ENCODE measurements at places on chromosomes 5 and 9. TPM values are rescaled to one million over a fixed set of nuclear protein-coding genes. Genes with fewer than 3 reads are reported as not detected.
A peak's percentile ranks its signal among the peaks of the same experiment; 100 is the strongest.

The IL4 gene
- not detected for total RNA-seq

The FGFR4 gene
- total RNA-seq: 1.2 TPM

The HNRNPA0 gene
- 5.9 TPM for total RNA-seq

The FGF18 gene
- total RNA-seq: 25.2 TPM

The TTLL11 gene
- total RNA-seq: 8.0 TPM

- H3K4me3 ChIP-seq: no peak overlapping the region
- no peak overlapping the region for H3K27ac ChIP-seq
- H3K36me3 ChIP-seq: no peaks in the 10 kb centered on the region
- H3K4me1 ChIP-seq: peaks cover 4% of the 10 kb centered on the region
- no peaks in the 10 kb centered on the region for H3K27me3 ChIP-seq
Measured at GRCh38 chr5:149117970-149118369, 23.3 kb upstream of the ABLIM3 start.

DNA sequence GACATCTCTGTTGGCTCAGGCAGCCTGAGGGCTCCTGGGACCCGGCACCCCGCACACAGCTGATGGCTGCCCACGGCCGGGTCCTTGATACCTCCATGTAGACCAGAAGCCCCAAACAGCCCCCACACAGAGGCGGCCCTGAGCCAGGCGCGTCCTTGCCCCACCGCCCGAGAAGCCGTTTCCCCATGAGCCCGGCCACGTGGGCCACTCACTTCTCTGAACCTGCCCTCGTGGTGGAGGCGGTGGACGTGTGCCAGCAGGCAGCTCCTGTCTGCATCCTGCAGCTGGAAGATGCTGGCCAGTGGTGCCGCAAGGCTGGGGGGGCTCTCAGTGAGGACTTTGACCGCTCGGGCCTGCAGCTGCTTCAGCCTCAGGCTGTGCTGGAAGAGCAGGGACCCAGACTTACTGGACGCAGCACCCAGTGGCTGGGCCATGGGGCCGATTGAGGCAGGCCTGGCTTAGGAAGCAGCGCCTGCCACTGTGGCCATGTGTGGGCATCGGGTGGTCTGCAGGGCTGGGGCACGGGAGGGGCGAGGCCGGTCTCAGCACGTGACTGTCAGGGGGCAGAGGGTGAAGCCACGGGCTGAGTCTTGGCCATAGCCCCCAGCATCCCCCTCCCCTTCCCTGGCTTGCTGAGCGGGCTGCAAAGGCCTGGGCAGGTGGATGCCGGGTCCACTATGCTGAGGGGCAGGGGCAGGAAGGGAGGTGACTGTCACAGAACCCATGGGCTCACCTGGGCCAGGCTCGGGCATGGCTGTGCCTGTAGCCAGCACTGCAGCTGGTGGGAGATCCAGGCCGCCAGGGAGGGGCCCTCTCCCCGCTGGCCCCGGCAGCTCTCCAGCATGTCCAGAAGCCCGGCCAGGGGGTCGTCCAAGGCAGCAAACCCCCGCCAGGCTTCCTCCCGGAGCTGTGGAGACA is 50.0 kb downstream of the EXD3 start:
- DNase-seq: peak; percentile 55
- H3K4me1 ChIP-seq: peaks cover 8% of the 10 kb centered on the region
- H3K36me3 ChIP-seq: no peaks in the 10 kb centered on the region
- H3K27ac ChIP-seq: no peak overlapping the region
- no peak overlapping the region for H3K4me3 ChIP-seq

DNA sequence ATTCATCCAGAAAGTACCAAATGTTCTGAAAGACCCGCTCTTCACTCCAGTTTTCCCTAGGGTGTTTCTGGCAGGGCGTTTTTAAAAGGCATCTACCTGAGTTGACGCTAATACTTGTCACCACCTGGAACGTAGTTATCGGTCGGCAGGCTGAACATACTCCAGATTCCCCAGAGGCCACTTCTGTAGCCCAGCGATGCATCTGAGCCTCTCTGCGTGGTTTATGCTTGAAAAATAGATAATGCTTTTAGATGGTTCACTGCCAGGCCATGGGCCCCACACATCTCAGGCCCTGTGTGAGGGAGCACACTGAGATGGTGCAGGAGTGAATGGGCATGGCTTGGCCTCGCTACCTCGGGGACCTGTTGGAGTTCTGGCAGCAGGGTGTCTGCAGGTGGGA is 33.0 kb upstream of the NCS1 start:
- H3K36me3 ChIP-seq: peaks cover 6% of the 10 kb centered on the region
- peak overlapping the region; percentile 35 for H3K27ac ChIP-seq
- DNase-seq: no peak
- H3K4me1 ChIP-seq: peaks cover 16% of the 10 kb centered on the region

DNA sequence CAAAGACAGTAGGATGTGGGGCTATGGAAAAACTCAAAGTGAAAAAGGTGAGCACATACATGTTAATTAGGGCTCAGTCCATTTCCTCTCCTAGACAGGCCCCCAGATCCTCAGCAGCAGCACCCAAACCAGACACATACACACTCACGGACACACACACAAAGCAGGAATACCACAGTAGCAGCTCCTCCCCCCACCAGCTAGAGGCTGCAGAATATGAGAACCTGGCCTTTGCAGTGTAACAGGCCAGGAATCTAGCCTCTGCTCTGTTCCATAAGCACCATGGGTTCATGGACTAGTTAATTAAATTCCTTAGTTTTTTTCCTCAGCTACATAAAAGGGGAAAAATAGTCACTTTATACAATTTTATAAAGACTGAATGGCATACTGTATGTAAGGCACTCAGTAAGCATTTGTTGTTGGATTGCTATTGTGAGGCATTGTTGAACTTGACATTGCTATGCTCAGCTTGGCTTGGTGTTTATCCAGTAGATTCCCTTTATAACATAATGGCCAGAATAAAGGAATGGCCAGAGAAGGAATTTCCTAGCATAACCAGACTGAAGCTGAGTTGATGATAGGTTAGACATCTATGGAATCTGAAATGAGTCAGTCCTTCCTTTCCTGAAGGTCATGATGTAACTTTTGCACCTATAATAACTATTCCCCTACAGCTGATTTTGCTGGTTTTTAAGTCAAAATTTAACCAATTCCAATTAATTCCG is 186.8 kb downstream of the SEMA5A start:
- no peak overlapping the region for H3K27ac ChIP-seq
- no peak for DNase-seq
- H3K4me1 ChIP-seq: peaks cover 32% of the 10 kb centered on the region
- no peak overlapping the region for H3K4me3 ChIP-seq

- peak; percentile 66 for DNase-seq
- peaks cover 26% of the 10 kb centered on the region for H3K4me1 ChIP-seq
- H3K27ac ChIP-seq: no peak overlapping the region
- H3K27me3 ChIP-seq: no peaks in the 10 kb centered on the region
Measured at GRCh38 chr9:107389617-107390071, 99.9 kb downstream of the KLF4 start.

- H3K27ac ChIP-seq: no peak overlapping the region
- no peak overlapping the region for H3K4me3 ChIP-seq
- H3K4me1 ChIP-seq: peaks cover 24% of the 10 kb centered on the region
- H3K36me3 ChIP-seq: no peaks in the 10 kb centered on the region
- peak; percentile 24 for DNase-seq
Measured at GRCh38 chr9:133959171-133959570, 33.0 kb downstream of the VAV2 start.

DNA sequence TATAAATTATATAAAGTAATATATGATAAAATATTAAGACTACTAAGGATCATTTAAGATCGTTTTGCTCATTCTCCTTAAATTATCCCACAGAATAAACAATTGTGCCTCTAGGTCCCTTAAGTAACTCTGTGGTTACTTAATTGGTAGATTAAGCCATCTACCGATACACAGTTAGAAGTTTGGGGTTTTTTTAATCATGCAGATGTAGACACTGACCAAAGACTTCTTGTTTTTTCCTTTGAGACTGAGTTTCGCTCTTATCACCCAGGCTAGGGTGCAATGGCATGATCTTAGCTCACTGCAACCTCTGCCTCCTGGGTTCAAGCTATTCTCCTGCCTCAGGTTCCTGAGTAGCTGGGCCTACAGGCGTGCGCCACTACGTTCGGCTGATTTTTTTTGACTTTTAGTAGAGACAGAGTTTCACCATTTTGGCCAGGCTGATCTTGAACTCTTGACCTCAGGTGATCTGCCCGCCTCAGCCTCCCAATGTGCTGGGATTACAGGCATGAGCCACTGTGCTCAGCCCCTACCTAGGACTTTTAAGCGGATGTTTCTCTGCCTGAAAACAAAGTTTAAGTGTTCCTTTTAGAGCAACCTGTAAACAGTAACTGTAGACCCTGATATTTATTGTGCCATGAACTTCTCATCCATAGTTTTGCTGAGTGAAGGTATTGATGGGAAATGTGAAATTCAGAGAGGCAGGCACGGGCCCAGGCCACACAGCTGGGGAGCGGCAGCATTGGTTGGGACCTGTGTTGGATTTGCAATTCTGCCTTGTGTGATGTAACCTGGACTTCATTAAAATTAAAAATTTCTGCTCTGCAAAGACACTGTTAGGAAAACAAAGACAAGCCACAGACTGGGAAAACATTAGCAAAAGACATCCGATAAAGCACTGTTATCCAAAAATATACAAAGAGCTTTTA is 11.6 kb downstream of the CEL start:
- H3K27ac ChIP-seq: no peak overlapping the region
- no peak overlapping the region for H3K4me3 ChIP-seq
- no peak for DNase-seq
- no peaks in the 10 kb centered on the region for H3K4me1 ChIP-seq

DNA sequence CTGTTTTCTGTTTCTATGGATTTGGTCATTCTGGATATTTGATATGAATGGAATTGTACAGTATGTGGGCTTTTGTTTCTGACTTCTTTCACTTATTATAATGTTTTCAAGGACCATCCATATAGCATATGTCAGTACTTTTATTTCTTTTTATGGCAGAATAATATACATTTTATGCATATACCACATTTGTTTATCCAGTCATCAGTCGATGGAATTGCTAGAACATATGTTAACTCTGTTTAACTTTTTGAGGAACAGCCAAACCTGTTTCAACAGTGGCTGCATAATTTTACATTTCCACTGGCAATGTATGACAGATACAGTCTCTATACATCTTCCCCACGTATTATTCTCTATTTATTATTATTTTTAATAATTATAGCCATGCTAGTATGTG is 131.6 kb downstream of the PARP8 start:
- H3K27ac ChIP-seq: no peak overlapping the region
- no peak for DNase-seq
- no peaks in the 10 kb centered on the region for H3K36me3 ChIP-seq
- no peaks in the 10 kb centered on the region for H3K27me3 ChIP-seq

DNA sequence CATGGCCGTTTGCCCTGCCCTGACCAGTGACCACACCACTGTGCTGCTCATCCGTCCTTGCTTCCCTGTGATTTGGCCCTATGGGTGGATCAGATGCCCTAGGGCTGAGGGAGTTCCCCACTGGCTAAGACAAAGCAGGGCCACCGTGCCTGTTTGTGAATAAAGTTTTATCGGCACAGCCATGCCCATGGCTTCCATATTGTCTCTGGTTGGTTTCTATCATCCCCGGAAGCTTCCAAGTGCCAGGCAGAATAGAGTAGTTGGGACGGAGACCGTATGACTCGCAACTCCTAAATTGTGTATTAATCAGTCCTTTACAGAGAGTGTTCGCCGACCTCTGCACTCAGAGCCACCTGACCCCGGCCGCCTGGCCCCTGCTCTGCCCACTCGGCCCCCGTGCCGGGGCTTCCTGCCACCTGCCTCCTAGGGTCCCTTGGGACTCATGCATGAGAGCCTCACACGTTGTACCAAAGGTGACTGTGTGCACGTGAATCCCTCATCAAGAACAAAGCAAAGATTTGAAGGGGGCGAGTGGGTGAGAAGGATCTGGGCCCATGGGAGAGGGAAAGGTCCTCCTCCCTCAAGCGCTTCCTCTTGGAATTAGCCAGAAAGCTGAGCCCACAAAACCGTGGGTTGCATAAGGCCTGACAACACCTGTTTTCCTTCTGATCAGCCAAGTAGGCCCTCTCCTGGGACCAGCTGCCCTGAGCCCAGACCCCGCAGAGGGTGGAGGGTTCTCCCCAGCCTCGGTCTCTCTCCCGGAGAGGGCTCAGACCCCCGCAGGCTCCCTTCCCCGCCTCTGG is 11.7 kb upstream of the FCN2 start:
- H3K36me3 ChIP-seq: no peaks in the 10 kb centered on the region
- peaks cover 21% of the 10 kb centered on the region for H3K4me1 ChIP-seq
- H3K4me3 ChIP-seq: no peak overlapping the region
- DNase-seq: no peak
- H3K27me3 ChIP-seq: no peaks in the 10 kb centered on the region

- H3K27ac ChIP-seq: no peak overlapping the region
- no peak for DNase-seq
- H3K27me3 ChIP-seq: no peaks in the 10 kb centered on the region
- peaks cover 99% of the 10 kb centered on the region for H3K36me3 ChIP-seq
- no peak overlapping the region for H3K4me3 ChIP-seq
- H3K4me1 ChIP-seq: no peaks in the 10 kb centered on the region
Measured at GRCh38 chr5:67147760-67148159, 48.8 kb downstream of the CD180 start.

GRCh38 chr5:14263699-14264098 is 120.6 kb downstream of the TRIO start:
- H3K27me3 ChIP-seq: no peaks in the 10 kb centered on the region
- H3K36me3 ChIP-seq: no peaks in the 10 kb centered on the region
- no peak overlapping the region for H3K4me3 ChIP-seq
- DNase-seq: no peak
- H3K4me1 ChIP-seq: peaks cover 8% of the 10 kb centered on the region
- H3K27ac ChIP-seq: no peak overlapping the region

GRCh38 chr5:95838001-95838520 is 15.5 kb upstream of the GLRX start:
- DNase-seq: no peak
- H3K27ac ChIP-seq: no peak overlapping the region
- no peaks in the 10 kb centered on the region for H3K36me3 ChIP-seq
- H3K27me3 ChIP-seq: no peaks in the 10 kb centered on the region
- peaks cover 4% of the 10 kb centered on the region for H3K4me1 ChIP-seq

DNA sequence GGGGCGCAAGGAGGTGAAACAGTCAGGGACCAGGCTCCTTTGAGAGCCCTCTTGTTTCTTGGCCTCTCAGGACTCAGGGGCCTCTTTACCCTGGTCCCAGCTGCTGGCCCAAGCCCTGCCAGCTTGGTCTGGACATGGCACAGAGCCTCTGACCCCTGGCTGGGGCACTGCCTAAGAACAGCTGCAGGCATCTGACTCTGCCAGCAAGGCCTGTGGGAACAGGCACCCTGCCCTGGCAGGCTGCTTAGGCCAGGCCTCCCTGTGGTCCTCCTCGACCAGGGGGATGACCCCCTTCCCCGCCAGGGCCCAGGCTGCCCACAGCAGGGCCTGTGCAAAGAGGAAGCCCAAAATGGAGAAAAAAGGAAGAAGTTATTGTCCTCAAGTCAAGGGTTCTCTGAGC is 25.5 kb downstream of the OLFML2A start:
- H3K36me3 ChIP-seq: no peaks in the 10 kb centered on the region
- no peak overlapping the region for H3K4me3 ChIP-seq
- peaks cover 40% of the 10 kb centered on the region for H3K4me1 ChIP-seq
- DNase-seq: peak; percentile 67
- no peaks in the 10 kb centered on the region for H3K27me3 ChIP-seq
- no peak overlapping the region for H3K27ac ChIP-seq
